A549 treated with GW870086 at 1 μM for 4 hours (cell line): ENCODE measurements at places on chromosomes 2 and 18. TPM values are rescaled to one million over a fixed set of nuclear protein-coding genes. Genes with fewer than 3 reads are reported as not detected.

WNT10A gene
- total RNA-seq = 0.07 to 0.23 TPM in 2 of 5 replicates, not detected in the others

TUBA3E gene
- 0.29 to 0.83 TPM (median 0.62 TPM) in 5 replicates for total RNA-seq

TNFRSF11A gene
- 8.0 to 12.1 TPM (median 10.1 TPM) in 5 replicates for total RNA-seq

TMEM185B gene
- 43.5 to 48.5 TPM (median 47.0 TPM) in 5 replicates for total RNA-seq

CNTNAP5 gene
- not detected in 5 replicates for total RNA-seq

CXCR2 gene
- not detected in 5 replicates for total RNA-seq

CSRNP3 gene
- not detected in 5 replicates for total RNA-seq

ABHD1 gene
- total RNA-seq = 0.98 to 2.3 TPM (median 1.5 TPM) in 5 replicates

POLE4 gene
- total RNA-seq = 89.9 to 183 TPM (median 161 TPM) in 5 replicates

IMMT gene
- total RNA-seq = 103 to 112 TPM (median 108 TPM) in 5 replicates
